ENCODE measurements at places on chromosomes 7 and 10.

GRCh38 chr10:11515596-11516430 lies 95.6 kb downstream of the USP6NL start:
- no peak for DNase-seq

GRCh38 chr7:139618482-139619366 lies 95.2 kb downstream of the CLEC2L start:
- DNase-seq: no peak

- no peak for DNase-seq
These were observed 80.5 kb downstream of the TNS3 start for GRCh38 chr7:47501406-47501805.

DNA sequence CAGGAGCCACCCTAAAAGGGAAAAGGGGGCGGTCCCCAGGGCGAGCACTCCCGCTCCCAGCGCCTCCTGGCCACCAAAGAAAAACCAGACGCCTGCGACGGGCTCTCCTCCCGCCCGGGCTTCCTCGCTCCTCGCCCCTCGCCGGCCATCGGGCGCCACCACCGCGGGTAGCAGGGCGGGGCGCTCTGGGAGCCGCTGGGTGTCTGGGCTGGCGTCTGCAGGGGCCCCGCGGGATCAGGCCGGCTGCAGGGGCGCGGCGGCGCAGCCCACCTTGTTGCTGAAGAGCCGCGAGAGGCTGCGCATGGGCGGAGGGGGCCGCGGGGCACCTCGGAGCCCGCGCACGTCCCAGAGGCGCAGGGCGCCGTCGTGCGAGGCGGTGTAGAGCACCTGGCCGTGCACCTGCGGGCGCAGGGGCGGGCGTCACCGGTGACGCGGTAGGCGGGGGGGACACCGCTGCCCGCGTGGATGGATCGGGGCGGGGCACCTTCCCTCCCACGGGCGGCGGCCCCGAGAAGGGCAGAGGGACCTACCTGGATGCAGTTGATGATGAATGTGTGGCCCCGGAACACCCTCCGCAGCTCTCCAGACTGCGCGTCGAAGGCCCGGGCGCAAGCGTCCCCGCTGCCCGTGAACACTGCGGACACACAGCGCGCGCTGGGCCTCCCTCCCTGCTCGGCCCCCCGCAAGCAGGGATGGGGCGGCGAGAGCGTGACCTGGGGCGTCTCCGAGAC lies 28.3 kb downstream of the WDR86 start:
- no peak for DNase-seq

- DNase-seq: no peak
These were observed 18.1 kb upstream of the MACC1 start for GRCh38 chr7:20235288-20235687.

- peak; percentile 81 for DNase-seq
These were observed at the start of gene CYREN for GRCh38 chr7:135170274-135170997. TSS of gene CYREN (minus strand) at chr7:135170707. CDS start at chr7:135168922, 1,785 bp downstream.

GRCh38 chr7:43781726-43782607 lies 23.5 kb downstream of the BLVRA start:
- no peak for DNase-seq

- DNase-seq: no peak
These were observed 115.4 kb downstream of the WDR37 start for GRCh38 chr10:1171586-1171985.

- DNase-seq: no peak
These were observed 66.4 kb downstream of the MGAM2 start for GRCh38 chr7:142177869-142178268.

GRCh38 chr10:99983280-99983988 lies 26.3 kb downstream of the DNMBP start:
- DNase-seq: no peak

DNA sequence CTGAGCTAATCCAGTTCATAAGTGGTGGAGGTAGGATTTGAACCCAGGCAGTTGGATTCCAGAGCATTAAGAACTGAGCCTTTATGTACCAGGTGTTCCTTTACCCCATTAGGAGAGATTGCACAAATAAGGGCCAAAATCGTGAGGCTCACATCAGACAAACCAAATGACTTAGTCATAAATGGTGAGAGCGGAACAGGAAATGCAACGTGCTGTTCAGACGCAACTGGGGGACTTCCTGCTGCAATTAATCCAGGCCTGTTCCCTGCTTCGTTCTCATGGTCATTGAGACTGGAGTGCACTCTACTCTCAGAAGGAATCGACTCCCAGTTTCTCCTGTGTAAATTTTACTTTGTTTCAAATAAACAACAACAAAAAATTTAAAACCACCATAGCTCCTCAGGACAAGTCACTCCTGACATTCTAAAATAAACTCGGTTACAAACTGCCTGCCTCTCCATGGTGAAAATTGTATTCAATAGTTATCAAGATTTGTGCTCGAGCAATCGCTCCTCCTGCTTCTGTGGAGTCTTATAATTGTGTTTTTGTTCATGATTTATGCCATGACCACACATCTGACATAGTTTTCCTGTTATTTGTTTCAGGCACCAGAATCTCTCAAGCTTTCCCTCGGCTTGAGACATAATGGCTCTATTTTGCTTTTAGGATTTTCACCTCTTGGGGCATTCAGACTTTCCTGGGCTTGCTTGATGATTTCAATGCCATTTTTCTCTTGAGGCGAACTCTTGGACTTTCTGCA lies 115.3 kb upstream of the BMPER start:
- no peak for DNase-seq

DNA sequence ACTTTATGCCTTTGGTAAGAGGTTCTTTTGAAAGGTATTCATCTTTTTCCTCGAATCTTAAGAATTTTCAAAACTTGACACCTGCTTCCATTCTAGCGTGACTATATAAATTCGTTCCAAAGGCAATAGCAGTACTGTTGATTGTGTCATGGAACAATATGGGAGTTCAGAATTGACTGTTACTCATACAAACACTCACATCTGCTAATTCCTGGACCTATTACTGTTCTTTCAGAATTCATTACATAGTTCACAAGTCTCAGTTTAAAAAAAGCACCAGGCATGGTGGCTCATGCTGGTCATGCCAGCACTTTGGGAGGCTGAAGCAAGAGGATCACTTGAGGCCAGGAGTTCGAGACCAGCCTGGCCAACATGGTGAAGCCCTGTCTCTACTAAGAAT lies 80.9 kb downstream of the CACNB2 start:
- no peak for DNase-seq

DNA sequence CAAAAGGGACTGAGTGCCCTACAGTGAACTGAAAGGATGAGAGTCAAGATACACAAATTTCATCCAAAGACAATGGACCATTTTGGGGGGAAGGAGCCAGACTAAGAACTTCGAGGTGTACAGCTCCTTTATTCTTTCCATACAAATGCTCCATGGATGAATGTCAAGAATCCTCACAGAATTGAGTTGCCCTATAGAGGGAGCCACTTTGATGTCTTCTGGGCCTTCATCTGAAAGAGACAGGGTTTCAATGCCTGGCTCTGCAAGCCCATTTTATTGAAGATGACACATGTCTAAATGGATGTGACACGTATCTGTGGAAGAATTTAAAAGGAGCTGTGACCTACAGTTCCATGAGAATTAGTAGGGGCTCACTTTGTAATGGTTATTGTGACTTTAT lies 32.0 kb upstream of the NRG3 start:
- DNase-seq: no peak

DNA sequence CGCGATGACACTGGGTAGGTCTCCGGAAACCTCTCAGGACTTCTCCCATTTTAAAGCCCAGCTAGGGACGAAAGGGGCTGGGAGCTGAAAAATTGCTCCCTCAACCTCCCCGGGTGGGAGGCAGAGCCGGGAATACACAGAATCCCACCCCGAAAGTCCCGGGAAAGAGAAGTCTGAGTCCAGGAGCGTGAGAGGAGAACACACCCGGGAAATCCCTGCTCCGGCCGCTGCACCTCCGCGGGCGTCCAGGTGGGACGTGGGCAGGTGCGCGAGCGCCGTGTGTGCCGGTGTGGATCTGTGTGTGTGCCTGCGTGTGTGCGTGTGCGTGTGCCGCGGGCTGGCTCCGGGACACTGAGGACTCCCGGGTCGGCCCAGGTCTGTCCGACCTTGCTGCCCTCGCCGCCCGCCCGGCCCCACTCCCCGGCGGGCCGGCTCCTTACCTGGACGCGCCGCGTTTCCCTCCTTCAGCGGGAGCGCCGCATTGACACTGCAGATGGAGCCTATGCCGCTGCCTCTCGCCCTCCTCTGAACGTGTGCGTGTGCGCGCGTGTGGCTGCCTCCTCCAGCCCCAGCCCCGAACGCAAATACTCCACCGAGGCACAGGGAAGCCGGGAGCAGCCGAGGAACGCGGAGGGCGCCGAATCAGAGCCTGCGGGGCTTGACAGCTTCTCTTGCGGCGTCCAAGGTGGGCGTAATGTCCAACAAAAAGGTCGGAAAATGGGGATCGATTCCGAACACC lies at the start of gene PLXNA4:
Gene PLXNA4 (minus strand): TSS at position 489 of the 739 bp plus-strand sequence. CDS start 67,777 bp downstream, outside the sequence.
- no peak for DNase-seq

DNA sequence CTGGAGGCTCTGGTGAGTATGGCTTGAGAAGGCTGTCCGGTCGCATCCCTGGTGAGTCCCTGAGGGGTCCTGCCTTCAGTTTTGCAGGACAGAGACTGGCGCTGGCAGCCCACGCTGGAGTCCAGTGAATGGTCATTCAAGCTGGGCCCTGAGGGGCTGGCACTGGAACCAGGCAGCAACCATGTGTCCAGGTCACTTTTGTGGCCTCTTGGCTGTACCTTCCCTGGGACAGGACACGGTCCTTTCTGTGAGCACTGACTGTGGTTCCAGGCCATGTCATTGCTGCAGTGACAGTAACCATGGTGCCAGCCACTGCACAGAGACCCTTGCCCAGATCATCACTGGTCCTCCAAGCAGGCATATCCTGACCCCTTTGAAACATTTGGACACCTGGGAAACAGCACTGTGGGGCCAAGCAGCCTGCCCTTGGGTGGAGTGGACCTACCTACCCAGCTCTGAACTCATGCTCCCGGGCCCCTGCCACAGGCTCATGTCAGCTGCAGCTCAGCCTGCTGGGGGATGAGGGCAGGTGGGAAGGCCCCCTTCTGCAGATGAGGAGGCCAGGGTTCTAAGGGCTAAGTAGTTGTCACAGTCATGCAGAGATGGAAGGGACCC lies 72.1 kb downstream of the ADCY1 start:
- DNase-seq: no peak

DNA sequence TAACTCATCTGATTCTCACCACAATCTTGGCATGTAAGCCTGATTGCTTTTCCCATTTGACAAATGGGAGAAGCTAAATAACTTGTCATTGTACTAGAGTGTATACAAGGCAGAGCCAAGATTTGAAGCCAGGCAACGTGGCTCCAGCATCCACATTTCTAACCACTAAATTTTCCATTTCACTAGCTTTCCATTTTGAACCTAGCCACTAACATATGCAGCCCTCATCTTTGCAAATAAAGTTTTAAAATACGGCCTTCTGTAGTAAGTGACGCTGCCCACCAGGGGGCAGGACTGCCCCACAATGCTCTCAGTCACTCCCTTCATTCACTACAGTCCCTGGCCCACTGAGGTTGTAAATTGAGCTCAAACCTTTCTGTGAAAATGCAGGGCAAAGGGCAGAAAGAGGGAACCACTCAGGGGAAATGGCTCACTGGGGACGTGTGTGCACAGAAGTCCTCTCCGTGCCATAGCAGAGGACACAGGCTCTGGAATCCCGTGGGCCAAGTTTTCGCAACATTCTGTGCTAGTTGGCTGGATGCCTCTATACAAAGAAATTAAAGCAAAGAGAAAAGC lies 315.7 kb downstream of the TNS3 start:
- DNase-seq: peak; percentile 21

GRCh38 chr10:49610114-49610457 lies at the start of gene SLC18A3:
TSS of gene SLC18A3 (plus strand) at chr10:49610310. CDS start at chr10:49610741, 431 bp downstream.
- DNase-seq: no peak

GRCh38 chr7:135386181-135386580 lies 123.7 kb downstream of the CNOT4 start:
- no peak for DNase-seq

DNA sequence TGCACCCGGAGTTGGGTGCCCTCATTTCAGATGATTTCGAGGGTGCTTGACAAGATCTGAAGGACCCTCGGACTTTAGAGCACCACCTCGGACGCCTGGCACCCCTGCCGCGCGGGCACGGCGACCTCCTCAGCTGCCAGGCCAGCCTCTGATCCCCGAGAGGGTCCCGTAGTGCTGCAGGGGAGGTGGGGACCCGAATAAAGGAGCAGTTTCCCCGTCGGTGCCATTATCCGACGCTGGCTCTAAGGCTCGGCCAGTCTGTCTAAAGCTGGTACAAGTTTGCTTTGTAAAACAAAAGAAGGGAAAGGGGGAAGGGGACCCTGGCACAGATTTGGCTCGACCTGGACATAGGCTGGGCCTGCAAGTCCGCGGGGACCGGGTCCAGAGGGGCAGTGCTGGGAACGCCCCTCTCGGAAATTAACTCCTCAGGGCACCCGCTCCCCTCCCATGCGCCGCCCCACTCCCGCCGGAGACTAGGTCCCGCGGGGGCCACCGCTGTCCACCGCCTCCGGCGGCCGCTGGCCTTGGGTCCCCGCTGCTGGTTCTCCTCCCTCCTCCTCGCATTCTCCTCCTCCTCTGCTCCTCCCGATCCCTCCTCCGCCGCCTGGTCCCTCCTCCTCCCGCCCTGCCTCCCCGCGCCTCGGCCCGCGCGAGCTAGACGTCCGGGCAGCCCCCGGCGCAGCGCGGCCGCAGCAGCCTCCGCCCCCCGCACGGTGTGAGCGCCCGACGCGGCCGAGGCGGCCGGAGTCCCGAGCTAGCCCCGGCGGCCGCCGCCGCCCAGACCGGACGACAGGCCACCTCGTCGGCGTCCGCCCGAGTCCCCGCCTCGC lies at the start of gene EGFR:
Gene EGFR (plus strand): TSS at position 657 of the 830 bp plus-strand sequence. CDS start 261 bp downstream, outside the sequence.
- no peak for DNase-seq

- DNase-seq: no peak
These were observed 40.8 kb downstream of the ANXA8 start for GRCh38 chr10:47443145-47443544.

- DNase-seq: no peak
These were observed 17.8 kb downstream of the NPSR1 start for GRCh38 chr7:34675749-34676374.

GRCh38 chr7:28755255-28755654 lies 202.9 kb downstream of the TRIL start:
- no peak for DNase-seq

DNA sequence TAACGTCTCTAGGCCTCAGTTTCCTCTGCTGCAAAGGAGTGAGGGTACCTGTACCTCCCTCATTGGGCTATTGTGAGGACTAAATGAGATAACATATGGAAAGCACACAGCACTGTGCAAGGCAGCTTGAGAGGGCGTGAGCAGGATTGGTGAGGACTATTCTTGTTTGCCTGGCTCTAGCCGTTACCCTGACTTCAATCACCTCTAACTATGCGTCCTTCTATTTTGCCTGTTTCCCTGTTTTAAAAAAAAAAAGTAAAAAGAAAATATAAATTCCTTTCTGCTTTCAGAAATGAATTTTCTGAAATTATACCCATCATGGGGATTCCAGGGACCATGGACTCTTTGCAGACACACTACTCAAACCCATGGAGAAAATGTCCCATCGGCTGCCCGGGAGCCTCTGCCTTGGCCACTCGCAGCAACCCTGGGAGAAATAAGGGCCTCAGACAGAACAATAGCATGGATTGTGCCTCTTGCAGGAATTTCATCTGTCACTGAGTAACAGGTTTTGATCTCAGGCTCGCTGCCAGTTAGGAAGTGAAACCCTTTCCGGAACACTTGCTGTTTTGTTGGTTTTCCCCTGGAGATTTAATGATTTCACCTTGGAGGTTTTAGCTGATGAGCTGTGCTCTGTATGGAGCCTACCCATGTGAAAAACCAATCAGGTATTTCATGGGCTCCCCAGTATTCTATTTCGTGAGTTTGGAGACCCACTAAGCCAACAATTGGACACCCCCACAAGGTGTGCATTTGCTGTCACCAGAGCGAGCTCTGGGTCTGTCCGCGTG lies 55.6 kb downstream of the STEAP1B start:
- DNase-seq: no peak

GRCh38 chr10:124408357-124408756 lies 10.4 kb downstream of the OAT start:
- DNase-seq: no peak

- no peak for DNase-seq
These were observed 1.1 kb downstream of the FUOM start for GRCh38 chr10:133356549-133357284.

Data from activated CD8-positive, alpha-beta memory T cell treated with anti-CD3 and anti-CD28 coated beads for 48 hours (primary cell).